Left renal pelvis (tissue), 4 donors: ENCODE measurements at places on chromosomes 11 and 22.

GRCh38 chr11:85922367-85922766, 67.2 kb downstream of the CCDC83 start:
- no peak for DNase-seq

DNA sequence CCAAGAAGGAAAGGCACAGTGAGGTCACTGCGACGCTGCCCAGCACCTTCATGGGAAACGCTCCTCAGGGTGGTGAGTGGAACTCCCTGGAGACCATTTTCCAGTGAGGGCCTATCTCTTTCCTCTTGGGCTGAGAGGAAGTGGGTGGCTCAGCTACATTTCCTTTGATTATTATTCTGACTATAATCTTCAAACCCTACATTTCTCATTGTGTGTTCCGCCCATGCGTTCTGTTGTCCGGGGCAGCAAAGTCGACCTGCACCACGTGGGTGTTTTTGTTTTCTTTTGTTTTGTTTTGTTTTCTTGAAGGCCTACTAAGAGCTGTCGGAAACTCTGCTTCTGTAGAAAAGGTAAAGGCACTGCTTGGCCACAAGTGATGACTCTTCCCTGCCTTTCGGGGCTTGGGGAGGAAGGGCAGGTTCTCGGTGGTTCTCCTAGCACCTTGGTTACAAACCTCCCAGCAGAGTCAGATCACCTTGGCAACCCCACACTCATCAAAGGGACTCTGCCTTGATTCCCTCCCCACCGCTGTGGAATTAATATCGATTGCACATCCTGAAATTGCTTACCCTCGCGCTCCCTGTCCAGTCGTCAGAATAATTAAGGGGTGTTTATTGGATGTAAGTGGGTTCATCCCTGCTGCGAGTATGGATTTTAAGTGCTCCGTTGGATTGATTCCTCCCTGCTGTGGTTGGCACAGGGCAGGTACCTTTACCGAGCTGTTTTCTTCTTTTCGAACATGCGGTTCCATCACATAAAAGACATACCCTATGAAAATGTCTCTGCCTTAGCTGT, 7.3 kb downstream of the PARVB start:
- no peak for DNase-seq

DNA sequence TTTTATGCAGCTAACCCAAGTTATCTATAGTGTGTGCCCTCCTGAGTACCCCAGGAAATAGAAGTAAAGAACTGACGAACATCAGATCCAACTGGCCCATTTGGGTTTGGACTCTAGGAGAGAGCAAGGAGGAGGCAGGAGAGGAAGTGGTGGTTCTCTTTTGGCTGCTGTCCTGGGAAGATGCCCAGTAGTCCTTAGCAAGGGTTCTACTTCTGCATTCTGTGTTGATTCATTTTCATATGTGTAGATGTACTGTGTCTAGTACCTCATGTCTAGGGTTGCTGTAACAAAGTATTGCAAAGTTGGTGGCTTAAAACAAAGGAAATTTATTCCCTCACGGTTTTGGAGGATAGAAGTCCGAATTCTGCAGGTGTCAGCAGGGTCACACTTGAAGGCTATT, 6.6 kb upstream of the MMP27 start:
- DNase-seq: no peak

GRCh38 chr22:43681731-43682360, 130.3 kb downstream of the EFCAB6 start:
- no peak for DNase-seq

DNA sequence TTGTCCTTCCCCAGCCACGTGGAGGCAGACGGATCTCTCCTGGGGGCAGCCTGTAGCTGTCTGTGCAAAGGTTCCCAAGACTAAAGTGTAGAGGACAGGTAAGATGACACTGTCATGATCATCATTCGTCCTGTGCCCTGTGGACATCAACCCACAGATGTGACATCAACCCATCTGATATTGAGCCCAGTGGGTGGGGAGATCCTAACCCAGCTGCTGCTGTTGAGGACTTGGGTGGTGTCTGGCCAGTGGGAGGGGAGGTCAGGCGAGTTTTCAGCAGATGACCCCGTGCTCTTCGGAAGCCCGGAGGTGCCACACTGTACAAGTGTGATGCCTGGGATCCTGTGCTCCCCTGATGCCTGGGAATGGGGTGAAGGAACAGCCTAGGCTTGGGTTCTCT, 1.2 kb upstream of the GAL start:
- DNase-seq: no peak

GRCh38 chr22:42895087-42895486, 38.0 kb upstream of the ARFGAP3 start:
- DNase-seq: no peak
